ENCODE measurements at places on chromosomes 2 and 18.
A peak's percentile ranks its signal among the peaks of the same experiment; 100 is the strongest.

DNA sequence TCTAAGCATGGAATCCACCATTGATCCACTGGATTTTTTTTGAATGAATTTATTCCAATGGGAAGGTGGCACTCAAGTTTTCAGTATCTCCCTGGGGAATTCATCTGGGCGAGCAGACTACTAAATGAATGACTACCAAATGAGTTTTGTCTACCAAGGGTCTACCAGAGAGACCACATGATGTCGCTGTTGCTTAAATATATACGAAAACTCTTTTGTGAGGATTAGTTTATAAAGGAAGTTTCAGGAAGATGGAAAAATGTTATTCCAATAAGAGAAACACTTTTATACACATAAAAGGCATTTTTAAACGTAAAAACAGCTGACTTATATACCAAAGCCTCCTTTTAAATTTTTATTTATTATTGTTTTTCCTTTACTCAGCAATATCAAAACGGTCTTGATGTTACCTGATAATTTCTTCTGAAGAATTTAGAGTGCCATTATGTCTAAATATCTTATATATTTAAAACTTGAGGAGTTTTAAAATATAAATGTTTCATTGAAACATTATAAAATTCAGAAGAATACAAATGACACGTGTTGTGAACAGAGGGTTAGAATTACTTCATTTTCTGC, 139.7 kb downstream of the HRH4 start:
- peak; percentile 36 for DNase-seq

DNA sequence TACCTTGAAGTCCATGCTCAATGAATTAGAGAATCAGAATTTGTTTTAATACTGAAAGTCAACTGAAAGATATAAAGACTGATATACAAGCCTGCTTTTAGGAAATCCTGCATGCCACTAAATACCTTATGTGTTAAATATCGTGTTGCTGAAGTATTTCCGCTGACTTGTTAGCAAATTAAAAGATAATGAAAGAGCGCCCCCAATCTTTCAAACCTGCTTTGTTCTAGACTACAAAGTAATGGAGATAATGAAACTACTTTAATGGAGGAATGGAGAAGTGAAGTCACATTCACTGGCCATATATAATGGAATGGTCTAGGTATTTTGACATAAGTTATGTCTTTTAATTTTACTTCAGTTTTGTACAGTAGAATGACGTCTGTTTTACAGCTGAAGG, 95.7 kb downstream of the ASXL3 start:
- DNase-seq: no peak

DNA sequence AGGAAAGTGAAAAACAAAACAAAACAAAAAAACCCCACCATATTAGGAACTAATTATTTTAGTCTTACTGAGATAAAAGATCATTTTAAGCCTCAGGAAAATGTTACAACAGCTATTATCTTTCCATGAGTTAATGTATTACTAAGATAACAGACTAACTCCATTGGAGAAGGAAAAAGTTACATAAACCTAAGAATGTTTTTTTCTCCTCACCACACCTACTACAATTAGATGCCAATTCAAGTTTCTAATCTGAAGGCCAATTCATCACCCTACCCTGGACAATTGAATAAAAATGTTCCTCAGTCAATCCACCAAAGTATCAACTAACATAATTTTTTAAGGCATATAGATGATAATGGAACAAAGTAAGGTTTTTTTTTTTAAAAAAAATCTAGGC, 10.2 kb upstream of the GFPT1 start:
- no peak for DNase-seq

DNA sequence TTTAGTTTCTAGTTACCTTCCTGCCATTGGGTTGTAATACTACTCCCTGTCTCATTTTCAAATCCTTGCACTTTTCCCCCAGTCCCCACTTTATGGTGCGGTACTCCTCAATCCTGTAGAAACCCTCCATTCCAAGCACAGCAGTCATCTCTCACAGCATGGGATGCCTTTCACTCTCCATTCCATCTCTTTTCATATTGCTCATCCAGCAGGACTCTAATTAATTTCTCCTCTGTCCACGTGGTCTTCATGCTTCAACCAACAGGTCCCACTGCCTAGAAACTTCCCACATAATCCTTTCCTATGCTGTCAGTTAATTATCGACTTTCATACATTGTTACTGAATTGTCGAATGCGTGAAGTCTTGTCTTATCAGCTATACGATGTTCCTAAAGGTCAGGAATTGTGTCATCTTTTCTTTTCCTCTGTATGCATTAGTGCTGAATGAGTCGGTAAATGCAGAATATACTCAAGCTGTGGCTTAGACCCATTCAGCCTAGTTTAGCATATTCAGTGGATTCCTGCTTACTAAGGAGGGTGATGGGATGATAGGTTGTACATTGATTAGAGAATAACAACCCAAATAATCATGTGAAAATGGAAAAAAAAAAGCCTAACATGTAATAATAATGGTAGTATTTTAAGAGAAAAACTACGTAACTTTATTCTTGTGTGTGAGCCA, 89.7 kb downstream of the CRIM1 start:
- DNase-seq: no peak

DNA sequence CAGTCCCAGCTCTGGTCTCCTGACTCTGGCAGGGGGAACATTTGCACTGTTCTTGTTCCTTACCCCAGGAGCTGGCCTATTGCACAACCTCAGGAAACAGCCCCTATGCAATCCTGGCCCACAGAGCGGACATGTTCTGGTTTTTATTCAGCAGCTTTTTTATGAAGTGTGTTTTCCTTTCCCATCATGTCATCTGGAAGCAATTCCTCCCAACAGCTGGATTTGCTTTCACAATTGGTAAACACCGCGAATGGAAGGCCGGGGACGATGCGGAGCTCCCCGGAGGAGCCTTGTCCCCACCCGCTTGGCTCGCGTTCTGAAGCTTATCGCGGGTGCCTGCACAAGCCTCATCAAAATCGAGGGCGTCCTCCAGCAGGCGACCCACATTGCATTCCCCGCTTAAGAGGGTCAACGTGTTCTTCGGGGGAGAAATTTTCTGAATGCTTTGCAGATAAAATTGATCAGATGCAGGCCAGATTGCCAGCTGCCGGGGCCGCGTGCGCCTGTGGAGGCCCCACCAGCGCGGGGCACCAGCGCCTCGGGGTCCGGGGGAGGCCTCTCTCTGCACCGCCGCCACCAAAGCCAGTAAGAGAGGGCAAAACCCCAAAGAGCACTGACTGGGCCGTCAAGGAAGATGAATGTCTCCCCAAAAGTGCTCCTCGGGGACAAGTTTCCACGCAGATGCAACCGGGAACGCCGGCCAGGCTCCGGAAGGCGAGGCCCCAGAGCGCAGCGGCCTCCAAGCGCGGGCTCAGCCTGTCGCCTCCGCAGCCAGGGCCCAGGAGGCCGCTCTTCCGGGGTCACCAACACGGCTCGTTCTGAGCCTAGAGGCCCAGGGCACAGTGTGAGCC, 60.3 kb upstream of the SP3 start:
- DNase-seq: no peak

- no peak for DNase-seq
These were observed 99.8 kb upstream of the PELI1 start for GRCh38 chr2:64244037-64244416.

- no peak for DNase-seq
These were observed 44.1 kb downstream of the ANKMY1 start for GRCh38 chr2:240513549-240514287.

- DNase-seq: no peak
These were observed 592.1 kb upstream of the CDH2 start for GRCh38 chr18:28768791-28769768.

- no peak for DNase-seq
These were observed 576 bp upstream of the FSHR start for GRCh38 chr2:49154891-49155290.

GRCh38 chr2:66691031-66691965, 256.4 kb downstream of the MEIS1 start:
- no peak for DNase-seq

DNA sequence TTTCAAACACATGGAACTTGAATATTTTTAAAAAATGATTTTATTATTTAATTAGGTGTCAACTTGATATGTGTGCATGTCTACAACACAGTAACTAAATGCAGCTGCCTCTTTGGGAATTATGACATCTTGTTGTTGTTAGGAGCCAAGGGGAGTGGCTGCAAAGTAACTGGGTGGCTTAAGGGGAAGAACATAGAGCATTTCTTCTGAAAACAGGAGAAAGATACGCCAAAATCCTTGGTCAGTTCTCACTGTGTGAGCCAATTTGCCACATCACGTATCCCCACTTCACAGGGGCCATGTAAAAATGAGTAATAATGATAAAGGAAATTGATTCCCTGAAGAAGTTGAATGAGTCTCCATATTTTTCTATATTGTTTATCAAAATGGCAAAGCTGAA, 309.8 kb upstream of the COL3A1 start:
- no peak for DNase-seq

DNA sequence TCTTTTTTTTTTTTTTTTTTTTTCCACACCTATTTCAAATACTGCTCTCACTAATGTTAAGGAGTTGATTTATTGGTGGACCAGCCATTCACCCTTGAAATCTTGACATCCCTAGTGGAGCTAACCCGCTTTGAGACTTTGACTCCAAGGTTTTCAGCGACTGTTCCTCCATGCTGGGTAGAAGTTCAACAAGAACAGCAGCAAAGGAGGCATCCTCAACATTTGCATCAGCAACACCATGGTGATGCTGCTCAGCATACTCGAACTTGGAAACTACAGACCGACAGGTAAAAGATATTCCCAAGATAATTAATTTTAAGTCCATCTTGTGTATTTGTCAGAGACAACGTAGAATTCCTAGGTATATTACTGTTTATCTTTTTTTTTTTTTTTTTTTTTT, 74.0 kb downstream of the BIRC6 start:
- no peak for DNase-seq

- DNase-seq: no peak
These were observed 353.8 kb downstream of the INSIG2 start for GRCh38 chr2:118442046-118442445.

GRCh38 chr2:152565884-152566727, 151.2 kb downstream of the PRPF40A start:
- DNase-seq: no peak

DNA sequence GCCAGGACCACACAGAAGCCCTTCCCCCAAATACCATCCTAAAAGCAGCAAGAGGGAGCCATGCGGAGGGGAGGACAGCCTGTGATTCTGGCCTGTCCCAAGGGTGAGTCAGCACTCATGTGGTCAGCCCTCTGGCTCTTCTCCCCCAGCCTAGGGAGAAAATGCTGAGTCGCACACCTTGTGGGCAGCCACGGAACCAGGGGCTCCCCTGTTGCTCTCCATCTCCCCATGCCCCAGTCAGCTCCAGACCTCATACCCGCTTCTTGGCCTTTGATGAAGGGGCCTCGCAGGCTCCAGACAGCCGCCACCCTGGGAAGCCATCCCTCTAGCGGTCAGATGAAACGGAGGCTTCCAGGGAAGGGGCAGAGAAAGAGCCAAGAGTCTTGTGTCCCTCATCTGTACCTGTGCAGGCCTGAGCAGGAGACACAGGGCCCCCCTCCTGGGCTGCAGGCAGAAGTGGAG, 181.3 kb upstream of the SIX2 start:
- no peak for DNase-seq

DNA sequence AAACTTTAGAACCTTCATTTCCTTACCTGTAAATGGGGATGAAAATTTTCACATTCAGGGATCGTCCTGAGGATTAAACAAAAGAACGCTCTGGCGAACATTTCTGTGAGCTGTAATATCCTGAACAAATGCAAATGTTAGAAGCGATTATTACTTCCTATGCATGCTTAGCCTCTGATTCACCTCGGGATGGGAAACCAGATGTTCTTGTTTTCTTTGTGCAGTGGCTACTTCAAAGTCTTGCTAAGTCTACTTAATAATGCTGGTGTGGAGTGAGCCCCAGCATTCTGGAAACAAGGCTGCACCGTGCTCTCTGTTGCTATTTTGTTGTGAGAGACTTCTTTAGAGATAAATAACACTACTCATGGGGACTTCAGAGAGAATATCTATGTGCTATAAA, 119.1 kb upstream of the PELI1 start:
- DNase-seq: peak; percentile 35

DNA sequence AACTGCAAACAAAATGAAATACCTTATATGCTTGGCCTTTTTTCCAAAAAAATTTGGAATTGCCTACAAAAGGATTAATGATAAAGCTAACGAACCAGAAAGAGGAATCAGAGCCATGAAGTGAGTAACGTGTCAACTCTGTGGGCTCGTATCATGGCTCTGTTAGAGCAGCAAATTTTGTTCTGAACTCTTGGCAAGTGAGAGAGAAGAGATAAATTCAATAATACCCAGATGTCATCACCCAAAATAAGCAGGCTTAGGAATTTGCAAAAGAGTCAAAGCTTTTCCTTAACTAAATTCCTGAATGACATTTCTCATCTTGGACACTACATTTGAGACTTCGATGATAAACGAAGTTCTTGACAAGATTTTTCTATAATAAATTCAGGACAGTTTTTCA, 4.4 kb downstream of the TXNDC2 start:
- DNase-seq: no peak

DNA sequence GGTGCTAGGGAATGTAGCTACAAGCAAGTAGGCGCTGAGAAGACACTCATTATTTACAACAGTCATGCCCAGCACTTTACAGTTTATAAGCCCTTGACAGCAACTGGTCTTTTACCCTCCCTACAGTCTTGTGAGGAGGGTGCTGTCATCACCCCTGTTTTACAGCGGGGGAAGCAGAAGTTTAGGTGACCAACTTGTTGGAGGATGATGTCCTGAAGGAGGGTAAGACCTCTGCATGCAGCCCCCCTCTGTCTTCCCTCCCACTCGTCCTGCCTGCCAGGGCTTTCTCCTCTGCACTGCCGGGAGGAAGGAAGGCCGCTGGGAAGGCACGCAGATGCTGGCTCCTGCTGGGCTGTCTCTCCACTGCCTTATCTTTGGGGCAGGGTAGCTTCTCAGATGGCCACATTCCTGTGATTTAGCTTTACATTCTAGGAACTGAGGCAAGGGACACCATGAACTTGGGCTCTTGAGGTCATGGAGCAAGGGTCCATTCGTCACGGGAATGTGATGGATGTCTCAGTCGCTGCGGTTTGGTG, 972 bp downstream of the IL1R1 start:
- DNase-seq: no peak

- DNase-seq: no peak
These were observed 143.7 kb downstream of the MC4R start for GRCh38 chr18:60228609-60229595.

- DNase-seq: no peak
These were observed 7.9 kb downstream of the ARL4C start for GRCh38 chr2:234488913-234489451.

DNA sequence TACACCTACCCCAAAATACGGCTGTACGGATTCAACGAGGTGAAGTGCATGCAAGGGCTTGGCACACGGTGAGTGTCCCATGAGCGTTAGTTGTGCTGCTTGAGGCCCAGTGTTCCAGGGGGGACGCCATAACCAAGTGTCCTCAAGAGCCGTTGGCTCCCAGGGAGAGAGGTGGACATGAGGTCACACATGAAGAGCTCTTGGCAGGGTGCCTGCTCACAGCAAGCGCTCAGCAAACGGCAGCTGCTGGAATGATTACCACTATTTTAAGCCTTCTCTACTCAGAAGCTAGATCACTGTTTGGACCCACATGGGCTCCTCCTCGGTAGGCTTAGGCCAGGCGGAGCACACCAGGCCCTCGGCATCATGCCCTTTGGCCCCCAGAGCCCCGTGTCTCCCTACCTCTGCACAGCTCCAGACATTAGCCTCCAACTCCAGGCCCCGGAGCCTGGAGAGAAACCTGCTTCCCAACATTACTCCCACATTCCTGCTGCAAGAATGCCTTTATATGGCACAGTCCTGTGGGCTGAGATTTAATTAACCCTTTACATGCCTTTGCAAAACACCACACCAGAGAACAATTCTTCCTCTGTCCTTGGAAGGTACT, 68.4 kb upstream of the PPP1CB start:
- peak; percentile 73 for DNase-seq
